Vagina (tissue), 2 donors: ENCODE measurements at places on chromosomes 12 and 14.

DNA sequence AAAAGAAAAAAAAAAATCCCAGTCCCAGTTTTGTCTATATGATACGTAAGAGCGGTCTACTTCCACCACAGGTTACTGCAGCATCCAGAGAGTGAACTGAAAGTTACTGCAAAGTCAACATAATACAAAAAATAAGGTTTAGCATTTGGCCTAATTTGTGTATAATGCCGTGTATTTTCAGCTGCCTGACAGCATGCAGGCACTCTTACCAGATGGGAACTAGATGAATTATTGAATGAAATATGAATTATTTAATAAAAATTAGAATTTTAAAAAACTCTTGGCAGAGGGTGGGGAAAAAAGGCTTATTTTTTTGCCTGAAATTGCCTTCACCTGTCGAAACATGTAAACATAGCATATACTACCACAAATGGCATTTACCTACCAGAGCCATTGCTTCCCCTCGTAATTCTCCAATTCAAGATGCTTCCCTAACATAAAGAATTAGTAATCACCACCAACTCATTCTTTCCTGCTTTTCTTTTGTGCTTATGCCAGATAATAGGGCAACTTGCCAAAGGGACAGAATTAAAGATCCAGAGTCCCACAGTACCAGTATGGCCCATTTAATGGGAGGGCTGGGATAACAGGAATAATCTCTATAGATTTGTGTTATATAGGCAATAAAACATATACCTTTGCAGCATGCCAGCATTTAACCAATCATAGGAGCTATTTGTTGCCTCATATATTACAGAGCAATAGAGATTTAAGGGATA is 31.1 kb downstream of the ATF7 start:
- no peak for DNase-seq
- peaks cover 48% of the 10 kb centered on the region for H3K4me1 ChIP-seq
- H3K27me3 ChIP-seq = no peaks in the 10 kb centered on the region
- no peak overlapping the region for H3K27ac ChIP-seq
- no peaks in the 10 kb centered on the region for H3K36me3 ChIP-seq
- no peak overlapping the region for H3K4me3 ChIP-seq

DNA sequence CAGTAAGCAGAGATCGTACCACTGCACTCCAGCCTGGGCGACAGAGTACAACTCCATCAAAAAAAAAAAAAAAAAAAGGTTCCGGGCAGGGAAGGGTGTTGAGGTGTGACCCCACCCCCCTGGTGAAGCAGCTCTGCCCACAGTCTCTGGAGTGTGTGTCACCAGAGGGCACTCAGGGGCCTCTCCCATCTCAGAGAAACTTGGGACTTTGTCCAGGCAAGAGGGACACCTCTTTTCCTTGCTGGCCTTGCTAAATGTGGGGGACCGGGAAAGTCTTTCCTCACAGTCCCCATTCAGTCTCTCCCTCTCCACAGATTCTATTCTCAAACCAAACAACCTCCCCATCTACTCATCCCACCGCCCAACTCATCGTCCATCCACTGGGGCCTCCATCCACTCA is 43.6 kb downstream of the RFLNA start:
- no peak for DNase-seq
- H3K4me1 ChIP-seq = no peaks in the 10 kb centered on the region
- H3K36me3 ChIP-seq = peaks cover 82% of the 10 kb centered on the region
- H3K27ac ChIP-seq = no peak overlapping the region
- H3K4me3 ChIP-seq = no peak overlapping the region

DNA sequence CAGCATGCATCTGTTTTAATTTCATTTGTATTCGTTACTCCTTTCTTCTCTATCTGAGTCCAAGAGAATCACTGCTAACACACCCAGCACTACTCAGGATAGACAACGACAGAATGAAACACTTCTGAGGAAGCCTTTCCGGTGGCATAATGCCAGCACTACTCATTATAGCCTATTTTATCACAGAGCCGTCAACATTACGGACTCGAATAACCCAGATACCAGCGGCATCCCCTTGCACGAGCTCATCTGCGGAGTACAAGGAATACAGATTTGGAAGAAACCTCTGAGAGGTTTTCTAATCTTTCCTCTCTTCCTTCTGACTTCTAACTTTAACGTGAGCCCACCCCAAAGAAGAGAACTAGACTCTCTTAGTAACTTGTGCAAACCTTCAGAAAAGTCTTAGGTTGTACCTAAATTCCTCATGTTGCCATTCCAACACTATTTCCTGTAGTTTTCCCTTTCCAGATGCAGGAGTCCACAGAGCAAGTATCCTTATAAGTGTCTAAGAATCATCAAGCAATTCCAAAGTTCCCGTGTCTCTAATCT is 248.1 kb downstream of the APAF1 start:
- H3K4me3 ChIP-seq = no peak overlapping the region
- DNase-seq = no peak
- no peak overlapping the region for H3K27ac ChIP-seq
- H3K4me1 ChIP-seq = peaks cover 14% of the 10 kb centered on the region
- no peaks in the 10 kb centered on the region for H3K36me3 ChIP-seq

- no peak overlapping the region for H3K27ac ChIP-seq
- H3K4me1 ChIP-seq = no peaks in the 10 kb centered on the region
- no peaks in the 10 kb centered on the region for H3K27me3 ChIP-seq
- H3K4me3 ChIP-seq = no peak overlapping the region
- no peaks in the 10 kb centered on the region for H3K36me3 ChIP-seq
These were observed 634.2 kb downstream of the SLC16A7 start for GRCh38 chr12:60230056-60230455.

- H3K4me1 ChIP-seq = peaks cover 12% of the 10 kb centered on the region
- DNase-seq = no peak
- H3K36me3 ChIP-seq = no peaks in the 10 kb centered on the region
- no peaks in the 10 kb centered on the region for H3K27me3 ChIP-seq
- H3K27ac ChIP-seq = peak overlapping the region; percentile 39
These were observed 186.1 kb upstream of the EEA1 start for GRCh38 chr12:93115198-93115601.

- H3K27ac ChIP-seq = no peak overlapping the region
- no peak for DNase-seq
- H3K27me3 ChIP-seq = no peaks in the 10 kb centered on the region
- H3K36me3 ChIP-seq = peaks cover 5% of the 10 kb centered on the region
- H3K4me1 ChIP-seq = no peaks in the 10 kb centered on the region
These were observed 46.6 kb downstream of the LGMN start for GRCh38 chr14:92701826-92702225.
